ENCODE measurements at places on chromosomes 5 and 9.

DNA sequence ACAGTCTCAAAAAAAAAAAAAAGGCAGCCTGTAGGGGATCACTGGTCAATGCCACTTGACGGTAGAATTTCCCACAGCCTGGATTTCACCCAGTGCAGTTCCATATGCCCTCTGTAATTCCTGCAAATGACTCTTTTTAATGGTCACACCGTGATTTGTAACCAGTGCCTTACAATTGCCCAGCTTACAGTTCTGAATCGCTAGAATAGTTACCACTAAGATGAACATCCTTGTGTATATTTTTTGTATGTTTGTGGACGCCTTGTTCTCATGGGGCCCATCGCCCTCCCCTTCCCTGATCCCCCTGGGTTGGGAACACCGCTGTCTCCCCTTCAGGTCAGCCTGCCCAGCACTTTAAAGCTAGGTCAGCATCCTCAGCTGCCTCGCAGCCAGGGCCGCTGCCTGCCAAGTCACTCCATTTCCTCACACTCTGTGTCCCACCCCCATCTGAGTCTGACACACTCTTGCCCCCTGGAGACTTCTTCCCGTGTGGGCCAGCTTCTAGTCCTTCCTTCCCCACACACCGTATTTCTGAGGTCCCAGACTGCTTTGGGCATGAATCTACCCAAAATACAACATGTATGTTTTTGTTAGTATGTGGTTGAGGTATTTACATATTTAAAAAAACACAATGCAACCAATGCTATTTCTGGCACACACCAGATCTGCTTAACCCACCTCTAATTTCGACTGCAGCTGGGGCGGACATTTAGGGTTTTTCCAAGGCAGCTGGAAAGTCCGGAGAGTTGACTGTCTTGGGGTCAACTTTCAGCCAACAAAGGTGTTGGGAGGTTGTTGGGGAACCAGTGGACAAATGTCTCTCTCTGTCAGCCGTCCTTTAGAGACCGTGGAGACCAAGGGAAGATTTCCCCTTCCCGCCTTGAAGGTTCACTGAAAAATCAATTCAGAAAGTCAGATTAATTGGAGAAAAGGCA lies 120.5 kb upstream of the NEK6 start:
- peak; percentile 51 for DNase-seq

DNA sequence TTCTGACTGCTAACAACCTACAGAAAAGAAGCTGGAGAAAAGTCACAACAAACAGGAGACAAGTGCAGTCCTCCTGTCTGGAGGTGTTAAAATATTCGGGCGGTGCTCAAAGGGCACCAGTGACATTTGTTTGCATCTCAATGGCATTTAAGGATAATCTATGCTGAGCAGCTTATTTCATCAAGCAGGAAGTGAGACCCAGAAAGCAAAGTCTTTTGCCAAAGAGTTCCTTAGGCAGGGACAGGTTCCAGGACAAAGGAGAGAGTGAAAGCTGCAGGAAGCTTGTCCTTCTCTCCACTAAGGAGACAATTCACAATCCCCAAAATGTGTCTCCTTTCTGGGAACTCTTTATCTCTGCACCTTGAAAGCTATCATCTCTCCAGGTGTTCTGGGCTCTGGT lies 38.7 kb upstream of the CDK20 start:
- DNase-seq = no peak

DNA sequence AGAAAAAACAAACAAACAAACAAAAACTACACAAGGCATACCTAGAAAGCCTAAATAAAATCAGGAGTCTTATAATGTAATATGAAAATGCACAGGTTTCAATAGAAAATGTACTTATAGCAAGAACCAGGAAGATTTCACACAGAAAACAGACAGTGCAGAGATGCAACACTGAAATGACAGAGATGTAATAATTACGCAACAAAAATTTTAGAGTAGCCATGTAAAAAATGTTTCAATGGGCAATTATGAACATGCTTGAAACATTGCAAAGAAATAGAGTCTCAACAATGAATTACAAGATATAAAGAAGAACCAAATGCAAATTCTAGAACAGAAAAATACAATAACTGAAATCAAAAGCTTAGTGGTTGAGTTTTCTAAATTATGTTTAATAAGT lies 405.9 kb downstream of the PLK2 start:
- DNase-seq = no peak

GRCh38 chr5:150497274-150497988 lies 10.5 kb upstream of the NDST1 start:
- peak; percentile 71 for DNase-seq

GRCh38 chr9:98094316-98094715 lies 24.7 kb downstream of the TRIM14 start:
- no peak for DNase-seq

DNA sequence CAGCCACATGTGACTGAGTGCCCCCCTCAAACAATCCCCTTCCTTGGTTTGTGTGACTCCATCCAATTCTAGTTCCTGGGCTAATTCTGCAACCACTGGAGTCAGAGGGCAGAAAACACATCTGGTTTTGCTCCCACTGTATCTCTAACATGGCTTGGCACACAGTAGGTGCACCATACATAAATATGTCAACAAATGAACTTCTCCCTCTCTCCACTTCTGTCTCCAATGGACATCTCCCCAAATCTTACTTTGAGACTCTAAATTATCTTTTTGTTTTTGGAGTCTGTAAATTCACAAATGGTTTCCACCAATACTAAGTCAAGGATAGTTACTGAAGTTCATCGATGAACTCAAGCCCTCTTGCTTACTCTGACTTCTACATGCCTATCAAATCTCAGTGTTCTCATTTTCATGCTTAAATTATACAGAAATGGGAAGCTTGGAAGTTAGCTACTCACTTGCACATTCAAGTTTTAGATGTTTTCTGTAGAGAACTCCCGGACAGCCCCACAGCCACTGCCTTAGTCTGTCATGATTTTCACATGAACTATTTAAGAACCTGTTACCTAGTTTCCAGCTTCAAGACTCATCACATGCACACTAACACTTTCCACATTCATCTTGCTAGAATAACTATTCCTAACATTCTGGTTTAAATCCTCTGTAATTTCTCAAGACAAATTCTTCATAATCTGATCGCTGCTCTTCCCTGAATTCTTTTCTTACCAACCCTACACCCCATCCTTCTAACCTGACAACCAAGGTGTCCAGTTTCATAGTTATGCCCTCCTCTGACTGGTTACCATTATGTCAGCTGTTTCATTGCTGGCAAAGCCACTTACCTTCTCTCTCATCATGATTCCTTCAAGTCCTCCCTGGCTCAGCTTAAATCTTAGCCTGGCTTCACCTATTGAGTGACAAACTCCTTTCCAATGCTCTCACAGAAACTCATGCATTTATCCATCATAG lies 6.0 kb downstream of the RPL37 start:
- no peak for DNase-seq

DNA sequence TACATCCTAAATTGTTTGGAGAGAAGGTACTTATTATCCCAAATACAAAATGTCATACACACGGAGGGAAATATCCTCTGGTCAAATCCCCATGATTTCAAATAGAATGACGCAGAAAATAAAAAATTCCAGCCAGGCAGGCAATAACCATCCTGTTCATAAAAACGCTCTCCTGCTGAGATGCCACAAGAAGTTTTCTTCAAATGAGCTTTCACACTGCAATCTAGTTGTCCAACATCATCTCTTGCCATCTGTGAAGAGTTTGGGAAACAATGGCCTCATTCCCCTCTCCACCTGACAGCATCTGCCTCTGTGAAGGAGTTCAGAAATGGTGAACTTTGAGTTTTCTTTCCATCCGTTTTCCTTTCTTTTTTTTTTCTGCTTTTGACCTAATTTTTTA lies 83.3 kb upstream of the SLC30A5 start:
- no peak for DNase-seq

DNA sequence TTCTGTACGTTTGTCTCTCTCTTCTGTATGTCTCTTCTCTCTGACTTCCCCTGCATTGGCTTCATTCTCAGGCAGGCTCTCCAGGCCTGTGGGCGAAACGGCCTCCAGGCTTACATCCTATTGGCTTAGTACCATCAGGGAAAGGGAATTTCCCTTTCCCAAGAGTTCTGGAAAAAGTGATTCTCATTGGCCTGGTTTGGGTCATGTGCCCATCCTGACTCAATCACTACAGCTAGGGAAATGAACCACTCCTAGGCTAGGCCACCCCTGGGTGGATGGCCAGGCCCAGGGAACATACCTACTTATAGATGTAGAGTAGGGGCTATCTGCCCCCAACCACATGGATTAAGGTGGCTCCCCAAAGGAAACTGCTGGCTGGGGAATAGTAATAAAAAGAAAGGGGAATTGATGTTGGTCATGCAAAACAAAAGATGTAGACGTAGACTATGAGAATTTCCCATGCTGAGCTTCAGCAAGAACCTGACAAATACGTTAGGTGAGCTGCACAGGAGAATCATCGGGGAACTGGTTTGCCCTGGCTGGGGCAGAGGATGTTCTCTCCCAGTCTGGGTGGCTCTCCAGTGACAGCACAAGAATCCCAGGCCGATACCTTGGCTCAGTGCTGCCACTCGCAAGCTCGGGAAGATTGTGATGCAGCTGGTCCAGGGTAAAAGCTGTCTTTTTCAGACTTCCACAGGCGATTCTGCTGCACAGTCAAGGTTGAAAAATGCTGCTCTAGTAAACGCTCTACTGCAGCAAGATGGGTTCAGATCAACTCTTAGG lies 3.7 kb upstream of the EGR1 start:
- no peak for DNase-seq

- DNase-seq = no peak
Measured at GRCh38 chr5:80195837-80196400, 59.9 kb downstream of the SERINC5 start.

DNA sequence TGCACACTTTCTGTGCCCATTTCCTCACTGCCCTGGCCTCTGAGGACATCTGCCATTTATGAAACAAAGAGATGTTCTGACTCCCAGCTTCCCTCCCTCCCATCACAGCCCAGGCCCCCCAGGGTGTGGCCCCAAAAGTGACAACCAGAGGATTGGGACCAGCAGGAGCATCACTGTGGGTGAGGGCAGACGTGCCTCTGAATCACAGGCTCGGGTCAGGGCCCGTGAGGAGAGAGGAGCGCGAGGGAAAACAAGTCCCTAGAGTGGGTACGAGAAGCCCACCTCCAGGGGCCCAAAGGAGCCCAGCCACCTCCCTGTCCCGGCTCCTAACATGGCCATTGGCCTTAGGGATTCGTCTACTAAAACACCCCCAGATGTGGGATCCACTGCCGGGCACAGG lies 138.0 kb upstream of the FSTL4 start:
- DNase-seq = no peak

DNA sequence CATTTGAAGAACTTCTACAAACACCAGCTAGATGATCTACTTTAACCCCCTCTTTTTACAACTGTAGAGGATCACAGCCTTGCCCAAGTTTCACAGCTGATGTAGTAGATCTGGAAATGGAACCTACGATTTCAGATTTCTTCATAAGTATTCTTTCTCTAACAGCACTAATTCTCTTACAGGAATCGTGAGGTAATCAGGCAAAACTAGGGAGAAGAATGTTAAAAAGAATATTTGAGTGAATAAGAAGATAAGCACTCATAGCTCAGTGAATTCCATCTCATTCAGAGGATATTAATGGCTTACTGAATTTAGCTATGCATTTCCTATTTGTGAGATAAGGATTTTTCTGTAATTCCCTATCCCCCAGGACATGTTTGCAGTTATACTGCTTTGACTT lies 42.1 kb downstream of the NADK2 start:
- DNase-seq = no peak
